ENCODE measurements at places on chromosomes 3 and 15.
A peak's percentile ranks its signal among the peaks of the same experiment; 100 is the strongest.

DNA sequence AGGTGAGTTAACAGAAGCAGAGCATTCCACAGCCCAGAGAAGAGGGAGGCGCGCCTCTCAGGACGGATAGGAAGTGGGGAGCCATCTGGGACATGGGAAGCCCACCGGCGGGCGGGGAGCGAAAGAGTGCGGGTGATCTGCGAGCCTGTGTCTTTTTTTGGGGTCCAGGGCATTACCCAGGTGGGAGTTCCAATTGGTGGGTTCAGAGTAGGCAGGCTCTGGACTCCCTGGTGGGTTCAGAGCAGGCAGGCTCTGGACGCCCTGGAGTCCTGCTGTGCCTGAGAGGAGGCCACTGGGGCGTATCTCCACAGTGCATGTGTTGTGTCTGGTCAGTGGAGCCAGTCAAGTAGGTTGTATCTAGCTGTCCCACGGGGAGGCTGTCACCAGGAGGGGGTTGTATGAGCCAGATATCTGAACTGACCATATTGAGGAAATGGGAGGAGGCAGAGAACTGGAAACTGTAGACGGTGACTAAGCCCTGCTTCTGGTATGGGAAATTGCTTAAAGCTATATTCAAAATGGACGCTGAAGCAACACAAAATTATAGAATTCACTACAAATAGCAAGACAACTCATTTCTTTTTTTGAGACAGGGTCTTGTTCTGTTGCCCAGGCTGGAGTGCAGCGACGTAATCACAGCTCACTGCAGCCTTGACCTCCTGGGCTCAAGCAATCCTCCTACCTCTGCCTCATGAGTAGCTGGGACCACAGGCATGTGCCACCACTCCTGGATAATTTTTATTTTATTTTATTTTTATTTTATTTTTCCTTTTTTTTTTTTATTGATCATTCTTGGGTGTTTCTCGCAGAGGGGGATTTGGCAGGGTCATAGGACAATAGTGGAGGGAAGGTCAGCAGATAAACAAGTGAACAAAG, 34.5 kb upstream of the CHST2 start:
- no peak for DNase-seq

- no peak for DNase-seq
Observed at GRCh38 chr15:83092309-83092976, 15.0 kb upstream of the TM6SF1 start.

- DNase-seq = no peak
Observed at GRCh38 chr3:74763830-74764229, 149.4 kb upstream of the CNTN3 start.

DNA sequence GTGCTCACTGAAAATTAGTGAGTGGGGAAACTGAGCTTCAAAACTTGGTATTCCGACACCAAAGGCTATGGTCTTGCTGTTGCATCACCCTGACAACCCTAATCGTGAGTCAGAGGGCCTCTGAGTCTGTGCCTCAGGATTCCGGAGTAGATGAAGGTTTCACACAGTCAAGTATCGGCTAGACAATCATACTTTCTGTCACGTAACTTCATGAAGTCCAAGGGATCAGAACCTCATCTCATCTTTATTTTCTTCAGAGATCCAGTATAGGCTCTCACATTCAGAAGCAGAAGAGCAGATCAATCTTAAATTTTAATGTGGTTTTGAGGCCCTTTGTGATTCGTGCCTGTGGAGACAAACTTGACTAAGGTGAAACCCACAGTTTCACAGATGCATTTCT, 26.1 kb upstream of the NECTIN3 start:
- no peak for DNase-seq

DNA sequence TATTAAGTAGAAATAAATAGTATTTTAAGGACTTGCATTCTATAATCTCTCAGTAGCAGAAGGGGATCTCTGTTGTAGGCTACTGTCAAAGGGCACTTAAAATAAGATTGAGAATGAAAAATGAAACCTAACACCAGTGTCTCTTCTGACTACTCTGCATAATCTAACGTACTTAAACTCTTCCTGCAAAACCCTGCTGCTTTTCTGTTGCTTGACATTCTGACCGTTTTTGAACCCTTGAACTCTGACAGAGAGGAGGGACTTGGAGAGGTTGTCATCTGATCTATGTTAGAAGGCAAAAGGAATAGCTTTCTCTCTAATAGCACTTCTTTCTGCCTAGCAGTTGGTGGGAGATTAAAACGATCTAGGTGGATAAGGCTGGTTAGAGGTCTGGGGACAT, 204.6 kb downstream of the ZIC1 start:
- no peak for DNase-seq

DNA sequence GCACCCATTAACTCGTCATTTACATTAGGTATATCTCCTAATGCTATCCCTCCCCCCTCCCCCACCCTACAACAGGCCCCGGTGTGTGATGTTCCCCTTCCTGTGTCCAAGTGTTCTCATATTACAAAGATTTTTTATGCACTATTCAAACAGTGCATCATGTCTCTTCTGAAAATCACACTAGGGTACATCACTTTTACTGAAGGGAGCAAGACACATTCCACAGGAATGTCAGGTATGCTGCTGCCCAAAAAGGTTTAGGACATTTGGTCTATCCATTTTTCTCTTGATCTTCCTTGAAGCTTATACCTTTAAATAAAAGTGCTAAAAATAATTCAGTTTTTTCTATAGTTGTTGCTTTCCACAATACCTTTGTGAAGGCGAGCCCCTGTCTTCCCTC, 9.2 kb upstream of the EPHA3 start:
- DNase-seq = no peak

DNA sequence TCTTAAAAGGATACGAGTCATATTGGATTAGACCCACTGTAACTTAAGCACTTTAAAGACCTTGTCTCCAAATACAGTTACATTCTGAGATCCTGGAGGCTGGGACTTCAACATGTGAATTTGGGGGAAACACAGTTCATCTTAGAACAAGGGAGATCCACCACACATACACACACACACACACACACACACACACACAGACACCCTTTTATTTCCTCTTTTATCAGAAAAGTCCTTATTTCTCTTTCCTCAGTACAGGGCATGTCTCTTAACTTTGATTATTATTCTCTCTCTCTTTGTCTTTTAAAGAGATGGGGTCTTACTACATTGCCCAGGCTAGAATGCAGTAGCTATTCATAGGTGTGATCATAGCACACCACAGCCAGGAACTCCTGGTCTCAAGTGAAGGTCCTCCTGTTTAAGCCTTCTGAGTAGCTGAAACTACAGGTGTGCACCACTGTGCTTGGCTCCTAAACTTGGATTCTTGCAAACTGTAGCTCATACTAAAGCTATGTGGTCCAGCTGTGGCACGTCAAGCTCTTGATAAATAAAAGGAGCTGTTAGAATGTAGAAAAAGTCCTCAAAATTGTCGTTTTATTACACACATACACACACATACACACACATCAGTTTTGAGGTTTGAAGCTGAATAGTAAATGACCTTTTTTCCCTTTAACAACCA, 7.4 kb downstream of the GOLM2 start:
- DNase-seq = no peak

DNA sequence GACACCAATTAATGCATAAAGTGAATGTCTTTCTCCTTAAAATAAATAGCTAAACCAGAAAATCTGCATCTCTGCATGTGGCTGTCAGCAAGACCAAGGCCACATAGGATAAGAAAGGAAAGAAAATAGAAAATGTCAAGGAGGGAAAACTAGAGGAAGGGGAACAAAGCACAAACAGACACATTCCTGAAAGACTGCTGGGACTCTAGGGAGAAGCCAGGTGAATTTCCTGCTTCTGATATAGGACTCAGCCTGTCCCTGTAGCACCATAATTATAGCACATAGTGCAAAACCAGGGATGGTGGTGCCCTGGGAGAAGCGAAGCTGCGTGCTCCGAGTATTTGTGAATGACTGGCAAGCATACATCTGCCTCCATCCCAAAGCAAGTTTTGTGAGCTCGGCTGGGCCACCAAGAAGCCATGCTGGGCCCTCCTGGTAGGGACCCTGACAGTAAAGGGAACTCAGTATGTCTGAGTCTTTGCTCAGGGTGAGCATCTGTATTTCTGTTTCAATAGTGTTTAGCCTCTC, 14.2 kb downstream of the FSTL1 start:
- DNase-seq = no peak

DNA sequence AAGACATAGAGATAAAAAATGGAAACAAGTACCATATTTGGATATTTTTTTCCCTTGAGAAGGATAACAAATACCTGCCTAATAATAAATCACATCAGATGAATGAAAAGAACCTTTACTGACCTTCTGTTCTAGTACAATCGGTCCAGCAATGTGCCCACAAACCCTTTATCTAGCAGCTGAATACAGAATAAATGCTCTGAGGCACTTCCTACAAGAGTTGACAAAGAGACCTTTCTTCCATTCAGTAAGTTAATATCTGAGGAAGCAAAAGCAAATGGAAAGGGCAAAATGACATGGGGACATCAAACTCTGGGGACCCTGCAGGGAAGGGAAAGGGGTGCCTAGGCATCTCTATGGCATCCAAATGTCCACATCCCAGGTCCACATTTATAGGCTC, 115.8 kb downstream of the NEK10 start:
- DNase-seq = no peak

DNA sequence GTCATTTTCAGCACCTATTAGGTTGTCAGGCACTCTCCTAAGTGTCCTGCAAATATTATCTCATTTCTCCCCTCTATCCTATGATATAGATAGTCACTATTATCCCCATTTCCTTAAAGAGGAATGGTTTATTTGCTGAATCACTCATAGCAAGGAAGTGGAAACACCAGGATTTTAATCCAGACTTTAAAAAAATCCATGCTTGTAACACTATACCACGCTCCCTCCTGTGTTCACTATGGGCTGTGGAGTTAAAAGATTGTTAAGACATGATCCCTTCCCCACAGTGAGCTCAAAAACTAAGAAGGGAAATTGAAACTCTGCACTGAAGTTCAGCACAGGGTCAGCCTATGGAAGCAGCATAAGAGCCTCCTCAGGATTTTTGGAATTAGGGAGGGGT, 60.2 kb downstream of the TMEM39A start:
- no peak for DNase-seq

DNA sequence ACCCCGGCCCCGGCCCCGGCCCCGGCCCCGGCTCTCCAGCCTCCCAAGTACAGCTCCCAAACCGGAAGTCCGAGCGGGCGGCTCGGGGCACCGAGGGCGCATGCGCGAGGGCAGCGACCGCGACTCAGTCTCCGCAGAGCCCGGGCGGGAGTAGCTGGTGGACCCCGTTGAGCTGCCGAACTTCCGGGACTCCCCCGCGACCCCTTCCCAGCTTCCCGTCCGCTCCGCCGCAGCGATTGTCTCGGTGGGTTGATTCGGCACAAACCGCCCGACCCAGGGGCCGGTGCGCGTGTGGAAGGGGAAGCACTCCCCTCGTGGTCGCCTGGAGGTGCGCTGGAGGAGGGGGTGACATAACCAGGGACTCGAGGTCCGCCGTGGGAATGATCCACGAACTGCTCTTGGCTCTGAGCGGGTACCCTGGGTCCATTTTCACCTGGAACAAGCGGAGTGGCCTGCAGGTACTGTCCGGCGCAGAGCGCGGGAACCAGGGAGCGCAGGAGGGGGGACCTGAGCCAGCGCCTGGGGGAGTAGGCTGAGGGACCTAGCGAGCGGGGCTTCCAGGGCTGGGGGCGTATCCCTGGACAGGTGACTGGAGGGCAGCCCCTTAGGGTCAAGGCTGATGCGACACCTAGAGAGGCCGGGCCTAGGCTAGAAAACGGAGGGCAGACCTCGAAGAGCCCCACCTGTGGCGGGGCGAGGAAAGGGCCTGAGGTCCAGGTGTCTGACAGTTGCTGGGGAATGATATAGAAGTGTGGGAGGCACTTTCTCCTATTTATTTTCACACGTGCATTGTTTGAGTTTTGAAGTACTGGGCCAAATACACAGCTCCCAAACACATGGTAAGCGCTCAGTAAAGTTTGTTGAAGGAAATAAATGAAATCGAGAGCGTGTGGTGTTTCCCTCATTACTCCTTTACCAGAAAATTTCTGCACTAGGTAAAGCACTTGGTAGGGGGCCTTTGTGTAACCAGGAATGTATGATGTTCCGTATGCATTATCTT, at the start of the genes TUBGCP4 and ZSCAN29:
TSS of gene TUBGCP4 (plus strand) at position 127 of the 1,000 bp plus-strand sequence. CDS start at position 381, 254 bp downstream.
TSS of gene ZSCAN29 (minus strand) at position 69 of the 1,000 bp plus-strand sequence. CDS start 1,130 bp downstream, outside the sequence.
- peak; percentile 49 for DNase-seq

Measured in effector memory CD4-positive, alpha-beta T cell (primary cell).